ENCODE measurements at places on chromosomes 4 and X.

GRCh38 chrX:133544115-133544514 is 128.8 kb upstream of the GPC4 start:
- no peak for DNase-seq

DNA sequence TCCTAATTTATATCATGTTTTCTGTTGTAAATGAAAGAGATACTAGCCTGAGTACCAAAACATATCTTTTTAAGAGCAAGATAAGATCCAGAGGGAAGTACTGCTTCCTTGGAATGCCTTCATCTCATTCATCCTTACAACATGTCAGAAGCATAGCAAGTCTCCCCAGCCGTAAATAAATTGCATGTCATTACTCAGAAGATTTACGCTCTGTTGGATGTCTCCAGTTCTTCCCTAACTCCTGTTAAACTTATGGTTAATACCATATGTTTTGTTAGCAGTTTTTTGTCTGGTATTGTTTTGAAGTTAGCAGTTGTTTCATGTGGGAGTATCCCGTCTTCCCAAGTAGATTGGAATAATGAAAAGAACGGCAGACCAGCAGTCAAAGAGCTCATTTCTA is 7.5 kb upstream of the GPC3 start:
- no peak for DNase-seq

- DNase-seq = no peak
Observed at GRCh38 chr4:175961604-175962003, 104.0 kb upstream of the WDR17 start.

GRCh38 chr4:27000122-27000521 is 139.5 kb downstream of the STIM2 start:
- no peak for DNase-seq

DNA sequence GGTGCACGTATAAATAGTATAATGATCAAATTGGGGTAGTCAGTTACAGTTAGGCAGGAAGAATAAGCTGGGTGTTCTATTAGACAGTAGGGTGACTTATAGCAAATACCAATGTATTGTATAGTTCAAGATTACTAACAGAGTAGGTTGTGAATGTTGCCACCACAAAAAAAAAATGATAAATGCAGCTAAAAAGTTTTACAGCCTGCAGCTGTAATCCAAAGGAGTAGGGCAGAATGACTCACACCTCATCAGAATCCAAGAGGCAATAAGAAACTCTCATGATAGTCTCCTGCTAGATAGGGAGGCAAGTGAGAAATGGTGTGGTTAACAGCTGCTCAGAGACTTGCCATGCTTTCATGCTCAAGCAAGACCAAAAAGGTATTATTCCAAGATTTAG is 19.6 kb upstream of the TCEAL4 start:
- no peak for DNase-seq

DNA sequence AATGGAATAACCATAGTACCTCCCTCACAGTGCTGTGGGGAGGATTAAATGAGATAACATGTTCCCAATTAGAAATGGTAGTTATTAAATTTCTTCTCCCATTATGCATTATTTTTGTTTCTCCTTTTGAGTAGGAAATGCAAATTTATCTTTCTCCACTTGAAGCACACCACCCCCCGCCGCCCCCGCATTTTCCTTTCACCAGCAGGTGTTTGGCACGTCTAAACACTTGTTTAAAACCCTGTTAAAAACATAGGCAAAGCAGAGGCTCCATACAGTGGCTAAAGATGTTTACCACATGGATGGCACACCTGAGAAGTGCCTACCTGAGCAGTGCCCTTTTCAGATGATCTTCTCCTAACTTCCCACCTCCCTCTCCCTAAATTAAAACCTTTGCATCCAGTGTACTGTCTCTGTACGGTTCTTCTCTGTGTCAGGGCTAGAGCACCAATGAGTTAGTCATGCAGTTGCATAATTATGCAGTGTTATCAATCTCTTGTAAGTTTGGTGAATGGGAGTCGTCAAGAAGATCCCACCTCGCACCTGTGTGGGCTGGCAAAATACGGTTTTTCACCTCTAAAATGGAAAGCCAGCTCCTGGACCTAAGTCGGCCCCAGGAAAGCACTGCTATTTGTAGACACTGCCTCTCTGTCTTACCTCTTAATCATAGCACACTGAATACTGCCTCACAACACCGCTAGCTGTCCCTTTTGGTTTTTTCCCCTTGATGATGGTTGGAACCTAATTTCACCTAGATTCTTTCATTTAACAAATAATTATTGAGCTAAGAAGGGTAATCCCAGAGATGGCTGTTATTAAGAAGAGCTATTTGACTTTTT is 122.0 kb downstream of the CT47B1 start:
- DNase-seq = no peak
